ENCODE measurements at places on chromosomes 3 and 15.

GRCh38 chr3:153233986-153234385, 72.0 kb downstream of the RAP2B start:
- no peak for DNase-seq

DNA sequence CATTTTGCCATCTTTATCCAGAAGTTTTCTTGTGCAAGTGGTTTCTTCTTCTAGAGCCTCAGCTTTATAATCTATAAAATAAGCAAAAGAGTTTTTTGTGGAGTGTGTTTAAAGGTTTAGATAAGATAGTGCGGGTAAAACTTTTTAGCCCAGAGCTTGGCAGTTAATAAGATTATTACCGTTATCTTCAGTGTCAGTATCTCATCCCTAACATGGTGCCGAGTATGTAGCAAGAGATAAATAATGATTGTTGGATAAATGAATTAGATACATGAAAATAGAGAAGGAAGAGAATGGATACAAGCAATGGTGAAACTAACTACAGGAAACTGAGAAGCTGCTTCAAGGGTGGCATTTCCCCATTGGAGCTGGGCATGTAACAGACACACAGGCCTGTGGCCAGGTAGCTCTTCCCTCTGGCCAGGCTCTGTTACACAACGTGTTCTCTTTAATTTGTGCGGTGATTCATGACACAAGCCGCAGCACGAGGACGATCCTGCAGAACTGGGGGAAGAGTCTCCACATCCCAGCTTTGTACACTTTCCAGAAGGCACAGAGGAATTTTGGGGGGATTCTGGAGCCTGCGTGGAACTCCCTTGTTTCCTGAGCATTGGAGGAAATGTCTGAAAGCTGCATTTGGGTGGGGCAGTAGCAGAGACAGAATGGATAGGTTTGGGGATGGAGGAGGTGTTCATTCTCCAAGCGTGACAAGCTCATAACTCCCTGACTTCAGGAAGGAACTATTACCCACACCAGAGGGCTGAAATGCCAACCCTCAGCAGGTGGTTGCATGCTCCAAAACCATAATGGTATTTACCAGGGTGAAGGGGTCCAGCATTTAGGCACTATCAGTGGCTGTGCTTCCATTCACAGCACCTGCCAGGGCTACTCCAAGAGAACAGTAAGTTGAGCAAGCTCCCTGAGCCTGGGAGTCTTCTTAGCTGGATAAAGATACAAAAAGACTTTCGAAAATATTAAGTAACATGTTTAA, 14.2 kb upstream of the ST6GAL1 start:
- DNase-seq = peak; percentile 45

GRCh38 chr15:34329006-34329405, 8.6 kb downstream of the SLC12A6 start:
- DNase-seq = no peak

GRCh38 chr15:95799286-95800200, 531.0 kb upstream of the NR2F2 start:
- no peak for DNase-seq

DNA sequence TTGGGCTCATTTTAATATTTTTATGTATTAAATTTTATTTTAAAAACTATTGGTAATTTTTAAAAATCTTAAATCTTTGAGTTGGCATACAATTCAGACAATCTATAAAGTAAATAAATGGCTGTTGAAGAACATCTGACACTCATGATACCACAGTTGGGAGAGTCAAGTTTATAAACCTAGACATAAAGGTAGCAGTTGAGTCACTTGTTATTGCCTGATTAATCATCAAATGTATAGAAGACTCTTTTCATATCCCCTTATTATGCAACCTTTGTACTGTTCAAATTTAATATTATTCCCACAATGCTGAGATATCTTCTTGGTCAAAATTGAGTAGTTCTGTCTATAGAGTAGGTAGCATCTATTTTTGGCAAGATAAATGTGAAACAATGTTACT, 19.6 kb downstream of the PAQR9 start:
- DNase-seq = no peak

DNA sequence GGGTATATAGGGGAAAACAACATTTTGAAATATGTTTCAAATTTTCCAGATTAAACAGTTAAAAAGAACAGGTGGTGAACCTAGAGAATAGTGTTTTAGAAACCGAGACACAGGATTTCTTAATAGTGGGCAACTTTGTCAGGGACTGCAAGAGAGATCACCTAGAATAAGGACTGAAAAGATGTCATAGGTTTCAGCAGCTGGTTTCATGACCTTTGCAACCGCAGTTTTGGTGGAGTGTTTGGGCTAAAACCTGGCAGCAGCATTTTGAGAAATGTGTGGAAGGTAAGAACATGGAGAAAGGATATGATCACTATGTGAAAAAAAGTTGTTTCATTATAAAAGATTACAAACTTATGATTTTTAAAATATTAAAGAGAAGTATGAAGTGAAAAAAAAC, 34.9 kb downstream of the PRKCI start:
- DNase-seq = no peak

DNA sequence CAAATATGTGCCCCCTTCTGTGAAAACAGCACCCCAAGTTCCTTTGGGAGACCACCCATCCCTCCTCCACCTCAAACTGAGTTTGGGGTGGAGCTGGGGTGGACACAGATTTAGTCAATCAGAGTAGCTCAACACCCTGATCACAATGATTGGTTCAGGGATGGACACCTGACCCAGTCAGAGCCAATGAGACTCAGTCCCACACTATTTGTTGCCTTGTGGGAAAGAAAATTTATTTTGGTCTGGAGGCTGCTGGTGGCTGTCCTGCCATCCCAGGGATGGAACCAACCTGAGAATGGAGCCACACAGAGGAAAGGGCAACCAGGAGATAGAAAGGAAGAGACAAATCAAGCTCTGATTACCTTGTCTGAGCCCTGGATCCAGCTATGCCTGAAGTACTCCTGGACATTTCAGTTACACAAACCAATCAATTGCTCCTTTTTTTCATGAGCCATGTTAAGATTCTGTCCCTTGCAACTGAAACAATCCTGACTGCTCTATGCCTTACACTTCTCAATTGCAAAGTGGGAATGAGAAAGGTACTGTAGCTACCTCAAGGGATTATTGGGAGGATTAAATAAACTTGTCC, 10.6 kb downstream of the DNASE1L3 start:
- DNase-seq = no peak

GRCh38 chr3:150149651-150150051, 179.0 kb upstream of the PFN2 start:
- no peak for DNase-seq

GRCh38 chr15:60804986-60805949, 326.3 kb upstream of the ICE2 start:
- no peak for DNase-seq

DNA sequence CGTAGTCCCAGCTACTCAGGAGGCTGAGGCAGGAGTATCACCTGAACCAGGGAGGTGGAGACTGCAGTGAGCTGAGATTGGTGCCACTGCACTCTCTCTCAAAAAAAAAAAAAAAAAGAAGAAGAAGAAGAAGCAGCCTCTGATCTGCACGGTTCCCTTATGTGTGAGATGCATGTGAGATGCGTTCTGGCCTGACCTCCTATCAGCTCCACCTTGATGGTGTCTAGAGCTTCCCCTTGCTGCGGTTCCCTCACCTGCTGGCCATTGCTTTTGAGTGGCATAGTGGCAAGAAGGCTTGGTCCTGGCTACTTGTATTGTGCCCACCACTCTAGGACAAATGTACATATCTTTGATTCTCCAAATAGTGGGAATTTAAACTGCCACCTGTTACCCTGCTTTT, 49.4 kb upstream of the CFAP161 start:
- no peak for DNase-seq

DNA sequence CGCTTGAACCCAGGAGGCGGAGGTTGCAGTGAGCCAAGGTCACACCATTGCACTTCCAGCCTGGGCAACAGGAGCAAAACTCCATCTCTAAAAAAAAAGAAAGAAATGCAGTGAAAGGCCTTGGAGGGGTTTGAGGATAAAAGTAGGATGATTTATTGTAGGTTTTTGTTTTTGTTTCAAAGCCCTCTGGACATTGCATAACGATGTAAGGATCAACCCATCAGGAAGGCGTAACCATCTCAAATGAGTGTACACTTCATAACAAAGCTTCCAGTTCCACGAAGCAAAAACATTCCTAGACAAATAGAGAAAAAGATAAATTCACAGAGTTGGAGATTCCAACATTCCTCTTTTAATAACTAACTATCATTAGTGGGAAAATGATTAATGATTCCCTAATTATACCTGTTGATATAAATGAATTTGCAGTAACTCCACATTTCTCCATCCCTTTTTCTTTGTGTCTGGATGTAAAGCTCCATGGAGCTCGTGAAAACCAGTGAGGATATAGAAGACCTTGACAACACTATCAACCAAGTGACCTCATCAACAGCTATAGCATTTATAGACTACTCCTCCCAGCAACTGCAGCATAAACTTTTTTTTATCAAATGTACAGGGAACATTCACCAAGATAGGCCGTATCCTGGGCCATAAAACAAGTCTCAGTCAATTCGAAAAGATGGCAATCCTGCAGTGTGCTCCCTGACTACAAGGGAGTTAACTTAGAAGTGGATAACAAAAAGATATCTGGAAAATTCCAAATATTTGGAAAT, 48.7 kb upstream of the PPP4R2 start:
- no peak for DNase-seq

DNA sequence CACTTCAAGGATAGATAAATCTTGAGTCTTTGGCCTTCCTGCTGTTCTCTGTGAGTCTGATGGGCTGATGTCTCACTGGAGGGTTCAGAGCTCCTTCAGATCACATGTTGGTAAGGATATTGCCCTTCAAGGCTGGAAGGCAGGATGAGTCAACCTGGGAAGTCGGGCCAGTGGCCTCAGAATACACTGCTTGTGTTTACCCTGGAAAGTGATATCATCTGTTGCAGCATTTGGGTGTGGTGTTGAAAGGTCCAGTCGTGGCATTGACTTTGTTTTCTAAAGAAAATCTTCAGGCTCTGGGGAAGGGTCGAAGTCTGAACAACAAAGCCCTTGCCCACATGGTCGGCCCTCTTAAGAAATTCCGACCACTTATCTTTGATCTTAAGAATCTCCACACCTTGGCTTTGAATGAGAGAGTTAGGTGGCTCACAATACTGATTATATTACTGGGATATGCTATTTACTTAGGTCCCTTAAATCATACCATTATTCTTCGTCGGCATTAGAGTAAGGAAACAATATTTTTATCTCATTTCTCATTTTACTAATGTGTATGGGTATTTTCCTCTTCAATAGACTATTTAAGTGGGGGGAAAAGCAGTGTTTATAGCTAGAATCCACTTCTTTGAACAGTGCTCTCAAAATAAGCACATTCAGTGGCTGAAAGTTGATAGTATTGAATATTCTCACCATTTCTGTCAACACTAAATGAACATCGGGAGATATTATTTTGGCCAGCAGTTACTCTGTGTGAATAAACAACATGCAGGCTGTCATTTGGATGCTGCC, 303.9 kb upstream of the RASGRP1 start:
- no peak for DNase-seq

DNA sequence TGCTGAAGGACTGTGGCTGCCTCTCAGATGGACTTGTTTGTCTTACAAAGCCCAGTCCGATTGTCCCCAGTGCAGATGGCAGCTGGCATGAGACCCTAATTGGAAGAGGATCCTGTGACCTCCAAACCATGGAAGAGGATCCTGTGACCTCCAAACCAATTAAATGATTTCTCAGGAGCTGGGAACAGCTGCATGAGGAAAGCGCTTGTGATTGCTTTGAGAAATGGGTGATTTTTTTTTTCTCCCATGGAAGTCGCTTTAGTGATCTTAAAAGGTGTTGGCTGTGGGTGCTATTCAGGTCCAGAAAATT, 68.4 kb upstream of the LARS2 start:
- DNase-seq = no peak

DNA sequence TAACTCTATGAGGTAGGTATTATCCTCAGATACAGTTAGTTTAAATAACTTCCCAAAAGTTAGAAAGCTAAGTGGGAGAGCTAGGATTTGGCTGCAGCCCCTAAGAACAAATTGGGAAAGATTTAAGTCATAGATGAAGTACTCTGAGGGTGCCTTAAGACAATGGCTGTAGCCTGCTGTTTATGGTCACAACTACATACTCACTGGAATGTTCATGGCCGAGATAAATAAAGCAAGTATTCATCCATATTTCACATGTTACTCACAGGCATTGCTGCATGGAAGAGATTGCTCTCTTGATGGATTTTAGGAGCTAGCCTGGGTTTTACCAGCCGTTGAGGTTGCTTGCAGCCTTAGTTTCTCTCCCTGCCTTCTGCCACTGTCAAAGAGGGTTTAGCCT, 145.0 kb downstream of the CMSS1 start:
- no peak for DNase-seq

- no peak for DNase-seq
Observed at GRCh38 chr3:12895391-12896062, 54.2 kb upstream of the RPL32 start.

- DNase-seq = no peak
Observed at GRCh38 chr3:71881041-71881440, 96.1 kb upstream of the PROK2 start.

DNA sequence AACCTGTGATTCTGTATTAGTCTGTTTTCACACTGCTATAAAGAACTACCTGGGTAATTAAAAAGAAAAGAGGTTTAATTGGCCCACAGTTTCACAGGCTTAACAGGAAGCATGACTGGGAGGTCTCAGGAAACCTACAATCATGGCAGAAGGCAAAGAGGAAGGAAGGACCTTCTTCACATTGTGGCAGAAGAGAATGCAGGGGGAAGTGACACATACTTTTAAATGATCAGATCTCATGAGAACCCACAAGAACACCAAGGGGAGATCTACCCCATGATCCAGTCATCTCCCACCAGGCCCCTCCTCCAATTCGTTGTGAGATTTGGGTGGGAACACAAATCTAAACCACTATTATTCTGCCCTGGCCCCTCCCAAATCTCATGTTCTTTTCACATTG, 6.1 kb downstream of the ZKSCAN7 start:
- no peak for DNase-seq

DNA sequence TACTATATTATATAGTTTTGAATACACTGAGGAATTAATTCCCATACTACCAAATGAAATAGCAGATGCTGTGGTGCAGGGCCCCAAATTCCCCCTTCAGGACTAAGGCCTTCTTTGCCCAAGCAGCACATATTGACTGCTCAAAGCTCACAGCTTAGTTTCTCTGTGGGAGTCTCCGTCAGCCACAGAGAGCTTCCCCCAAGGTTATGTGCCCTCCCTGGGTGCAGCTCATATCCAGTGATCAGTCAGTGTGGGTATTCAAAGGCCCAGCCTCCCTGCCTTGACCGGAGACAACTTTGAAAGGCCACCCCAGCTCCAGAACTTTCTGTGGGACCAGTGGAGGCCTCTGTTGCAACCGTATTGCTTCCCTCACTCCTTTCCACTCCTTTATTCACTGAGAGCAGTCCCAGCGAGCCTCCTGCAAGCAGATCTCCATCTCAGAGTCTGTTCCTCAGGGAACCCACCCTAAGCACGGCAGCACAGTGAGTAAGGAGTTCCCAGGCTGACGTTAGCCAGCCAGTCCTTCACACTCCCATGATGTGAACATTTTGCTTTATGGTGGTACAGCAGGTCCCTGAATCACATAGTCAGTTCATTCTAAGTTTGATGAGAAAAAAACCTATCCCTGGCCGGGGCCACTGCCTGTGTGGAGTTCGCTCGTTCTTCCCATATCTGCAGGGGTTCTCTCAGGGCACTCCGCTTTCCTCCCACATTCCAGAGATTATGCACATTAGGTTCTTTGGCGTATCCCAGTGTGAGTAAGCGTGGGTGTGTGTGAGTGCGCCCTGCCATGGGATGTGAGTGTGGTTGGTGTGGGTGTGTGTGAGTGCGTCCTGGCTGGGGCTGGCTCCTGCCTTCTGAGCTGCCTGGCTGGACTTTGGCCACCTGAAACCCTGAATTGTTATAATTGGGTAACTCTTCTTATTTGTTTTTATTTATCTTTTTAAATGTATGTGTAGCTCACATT, 64.4 kb upstream of the PPARG start:
- DNase-seq = no peak

GRCh38 chr3:131608296-131608695, 105.5 kb upstream of the MRPL3 start:
- no peak for DNase-seq

Measured in CD4-positive, alpha-beta T cell treated with Interleukin-6 for 4 hours (primary cell).